ENCODE measurements at places on chromosomes 11 and 22. TPM values are rescaled to one million over a fixed set of nuclear protein-coding genes. Genes with fewer than 3 reads are reported as not detected.

Gene OR8G1
- polyA plus RNA-seq = not detected

Gene PAX6
- polyA plus RNA-seq = not detected

DNA sequence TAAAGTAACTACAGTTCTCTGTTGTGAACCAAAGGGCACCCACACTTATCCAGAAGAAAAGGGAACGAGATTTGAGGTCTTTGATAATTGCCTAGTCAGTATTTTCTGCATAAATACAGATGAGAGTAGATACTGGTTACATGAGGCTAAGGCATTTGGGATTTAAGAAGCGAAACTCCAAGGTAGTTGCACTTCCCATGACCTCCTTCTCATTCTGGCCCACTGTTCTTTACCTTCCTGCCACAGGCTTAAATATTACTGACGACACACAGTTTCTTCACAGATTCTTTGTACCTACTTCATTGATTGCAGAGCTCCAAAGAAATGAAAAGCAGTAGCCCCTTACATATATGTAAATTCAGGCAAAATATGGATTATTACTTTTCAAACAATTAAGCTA, 915.3 kb downstream of the LRRC4C start:
- no peak for DNase-seq

DNA sequence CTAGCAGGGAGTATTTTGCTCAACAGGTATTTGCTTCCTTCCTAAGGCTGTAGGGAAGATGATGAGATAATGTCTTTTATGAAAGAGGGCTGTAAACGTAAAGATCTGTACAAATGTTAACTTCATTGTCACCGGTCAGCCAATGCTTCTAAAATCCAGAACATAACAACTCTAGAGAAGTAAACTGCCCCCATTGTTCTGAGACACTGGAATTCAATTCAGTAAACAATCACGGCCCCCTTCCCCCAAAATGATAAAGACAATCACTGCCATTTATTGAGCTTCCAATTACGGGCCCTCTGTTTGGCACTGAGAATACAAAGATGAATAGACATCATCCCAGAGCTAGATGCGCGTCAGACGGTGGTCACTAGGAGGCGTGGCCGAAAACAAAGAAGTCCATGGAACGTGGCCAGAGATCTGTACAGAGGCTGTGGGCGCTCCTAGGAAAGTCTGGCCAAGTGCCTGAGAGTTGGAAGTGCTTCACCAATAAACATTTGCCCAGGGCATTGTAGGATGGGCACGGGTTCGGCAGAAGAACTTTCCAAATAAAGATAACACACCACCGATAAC, 576 bp downstream of the TMEM258 start:
- no peak for DNase-seq

DNA sequence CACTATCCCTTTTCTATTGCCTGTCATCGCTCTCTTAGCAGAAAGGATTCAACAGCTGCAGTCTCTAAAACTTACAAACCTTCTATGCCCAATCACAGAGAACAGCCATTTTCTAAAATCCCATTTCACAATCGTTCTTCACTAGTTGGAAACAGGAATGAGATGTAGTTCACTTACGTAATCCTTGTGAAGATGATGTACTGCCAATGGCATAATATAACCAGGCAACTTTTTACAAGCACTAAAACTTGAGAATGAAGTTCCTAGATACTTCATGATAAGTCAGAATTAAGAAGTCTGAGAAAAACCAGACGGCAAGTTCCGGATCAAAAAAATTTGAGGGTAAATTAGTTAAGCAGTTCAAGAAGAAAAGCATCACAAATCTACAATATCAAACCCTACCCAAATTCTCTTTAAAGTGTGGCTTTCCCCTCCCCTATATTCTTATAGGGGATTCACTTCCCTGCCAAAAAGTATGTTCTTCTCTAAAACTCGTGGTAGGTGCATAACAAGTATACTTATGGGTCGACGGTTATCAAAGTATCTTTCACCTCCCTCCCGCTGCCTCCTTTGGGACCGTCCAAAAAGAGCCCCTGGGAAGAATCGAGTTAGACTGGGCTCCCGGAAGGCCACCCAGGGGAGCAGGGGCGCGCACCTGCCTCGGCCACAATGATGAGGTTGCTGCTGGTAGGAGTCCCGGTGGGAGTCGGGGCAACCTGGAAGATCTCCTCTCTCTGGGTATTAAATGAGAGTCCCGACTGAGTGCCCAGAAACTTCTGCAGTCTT, 666 bp downstream of the MSANTD4 start:
- DNase-seq = no peak

Gene VWCE
- polyA plus RNA-seq = not detected

Gene ZNF214
- not detected for polyA plus RNA-seq

- DNase-seq = no peak
Observed at GRCh38 chr11:76314741-76315090, 66.2 kb downstream of the THAP12 start.

Gene IGLL1
- not detected for polyA plus RNA-seq

DNA sequence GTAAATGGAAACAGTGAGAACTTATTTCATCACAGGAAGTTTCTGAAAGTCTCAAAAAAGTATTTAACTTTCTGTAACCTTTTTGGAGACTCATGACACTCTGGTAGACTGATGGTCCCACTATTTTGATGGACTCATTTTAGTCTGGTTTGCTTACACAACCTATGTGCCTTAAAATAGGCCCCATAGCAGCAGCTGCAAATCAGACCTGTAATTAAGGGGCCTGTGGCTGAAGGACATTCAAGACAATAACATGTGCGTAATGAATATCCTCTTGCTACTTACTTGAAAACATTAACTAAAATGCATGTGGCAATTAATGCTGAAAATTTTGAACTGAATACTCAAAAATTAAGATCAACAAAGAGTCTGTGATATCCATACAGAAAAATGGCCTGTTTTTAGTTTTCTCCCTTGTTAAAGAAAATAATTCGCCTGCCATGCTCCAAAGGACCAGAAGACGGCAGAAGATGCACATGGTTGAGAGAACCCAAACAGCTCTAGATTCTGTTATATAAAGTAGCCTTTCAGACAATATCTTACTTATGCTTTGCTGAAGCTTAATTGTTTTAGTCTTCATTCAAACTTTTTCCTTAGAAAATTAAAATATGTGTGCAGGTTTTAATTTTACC, 568.5 kb downstream of the KCNA4 start:
- no peak for DNase-seq

Gene GDPD4
- polyA plus RNA-seq = not detected

DNA sequence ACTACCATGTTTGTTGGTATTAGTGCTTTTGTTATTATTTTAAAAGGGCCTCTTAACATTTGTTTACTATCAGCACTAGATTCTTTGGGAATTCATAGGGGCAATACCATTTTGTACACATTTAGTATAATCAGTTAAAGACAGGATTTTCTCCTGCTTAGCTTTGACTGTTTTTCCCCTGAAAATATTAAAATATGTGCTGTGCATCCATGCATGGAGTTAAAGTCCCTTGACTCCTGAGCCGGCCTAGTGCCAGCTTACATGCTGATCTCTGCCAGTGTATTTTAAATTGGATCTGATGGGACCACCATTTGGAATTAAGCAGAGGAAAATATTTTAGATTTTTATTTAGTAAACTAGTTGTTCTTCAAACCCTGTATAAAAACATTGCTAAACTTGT, 161.4 kb downstream of the METTL15 start:
- no peak for DNase-seq

- no peak for DNase-seq
Observed at GRCh38 chr11:40207416-40207815, 1252.0 kb downstream of the LRRC4C start.

Gene PRODH
- 0.05 TPM for polyA plus RNA-seq

- no peak for DNase-seq
Observed at GRCh38 chr22:42792909-42793847, 63.9 kb downstream of the ARFGAP3 start.

Gene GALNT18
- polyA plus RNA-seq = not detected

- DNase-seq = no peak
Observed at GRCh38 chr22:30308093-30308492, 18.6 kb downstream of the TBC1D10A start.

Gene LGALS12
- polyA plus RNA-seq = not detected

DNA sequence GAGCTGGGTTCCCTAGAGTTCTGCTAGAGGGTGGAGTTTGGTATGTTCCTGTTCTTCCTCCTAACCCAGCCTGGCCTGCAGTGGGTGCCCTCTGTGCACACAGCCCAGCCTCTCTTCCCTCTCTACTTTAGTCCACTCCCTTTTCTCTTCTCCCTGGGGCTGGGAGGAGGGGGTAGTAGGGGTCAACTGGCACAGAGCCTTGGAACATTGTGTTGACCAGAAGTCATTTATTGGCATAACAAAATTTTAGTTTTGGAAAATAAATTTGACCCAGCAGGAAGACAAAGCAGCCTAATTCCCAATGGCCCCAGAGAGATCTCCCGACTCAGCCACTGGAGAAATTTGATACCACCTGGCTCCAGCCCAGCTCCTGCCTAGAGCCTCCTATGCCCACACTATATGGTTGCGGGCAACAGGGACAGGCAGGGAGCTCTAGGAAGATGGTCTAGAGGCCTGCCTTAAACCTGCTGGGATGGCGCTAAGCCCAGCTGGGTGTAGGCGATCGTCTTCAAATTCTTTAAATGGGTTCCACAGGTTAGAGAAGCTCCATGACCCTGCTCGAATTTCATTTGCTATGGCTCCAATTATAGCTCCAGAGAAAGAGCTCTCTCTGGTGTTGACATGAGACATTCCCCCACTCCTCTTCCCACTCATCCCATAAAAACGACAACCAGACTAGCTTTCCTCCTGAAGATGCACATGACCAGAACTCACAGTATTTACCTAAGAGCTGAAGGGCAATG, 9.9 kb downstream of the PCSK7 start:
- no peak for DNase-seq

GRCh38 chr11:4704054-4704789, at the start of gene MMP26:
TSS of gene MMP26 (plus strand) at chr11:4704784.
- no peak for DNase-seq

GRCh38 chr22:17281440-17281841, 62.2 kb upstream of the ADA2 start:
- DNase-seq = no peak

- peak; percentile 73 for DNase-seq
Observed at GRCh38 chr11:120511116-120511819, at the start of gene GRIK4. TSS of gene GRIK4 (plus strand) at chr11:120511748. CDS start at chr11:120660319, 148,571 bp downstream.

DNA sequence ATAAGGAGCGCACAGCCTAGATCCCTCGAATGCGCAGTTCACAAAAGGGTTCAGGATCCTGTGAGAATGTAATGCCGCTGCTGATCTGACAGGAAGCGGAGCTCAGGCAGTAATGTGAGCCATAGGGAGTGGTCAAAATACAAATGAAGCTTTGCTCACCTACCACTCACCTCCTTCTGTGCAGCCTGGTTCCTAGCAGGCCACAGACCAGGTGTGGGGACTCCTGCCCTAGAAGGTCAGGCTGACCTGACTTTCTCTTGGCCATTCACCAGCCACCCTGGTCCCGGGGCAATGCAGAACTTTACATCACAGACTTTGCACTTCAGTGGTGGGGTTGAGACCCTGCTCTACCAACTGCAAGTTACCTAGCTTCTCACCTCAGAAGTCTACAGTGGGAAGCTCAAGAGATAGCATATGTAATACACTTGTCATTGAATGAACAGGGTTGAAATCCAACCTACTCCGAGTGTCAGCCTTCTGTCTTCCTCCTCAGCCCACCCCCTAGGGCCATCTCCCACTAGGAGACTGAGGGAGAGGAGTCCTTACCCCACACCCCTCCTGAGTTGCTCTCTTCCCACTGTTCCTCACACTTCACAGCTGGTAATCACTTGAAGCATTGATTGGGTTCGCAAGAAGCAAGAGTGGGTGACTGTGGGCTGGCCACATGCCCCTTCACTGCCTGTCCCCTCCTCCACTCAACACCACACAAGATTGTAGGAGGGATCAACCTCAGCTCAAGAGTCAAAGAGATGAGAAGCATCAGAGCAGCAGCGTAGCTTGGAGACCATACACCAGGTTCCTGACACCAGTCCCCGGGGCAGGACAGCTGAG, 2.0 kb upstream of the KCNJ1 start:
- DNase-seq = peak; percentile 31

Gene FOXR1
- not detected for polyA plus RNA-seq

DNA sequence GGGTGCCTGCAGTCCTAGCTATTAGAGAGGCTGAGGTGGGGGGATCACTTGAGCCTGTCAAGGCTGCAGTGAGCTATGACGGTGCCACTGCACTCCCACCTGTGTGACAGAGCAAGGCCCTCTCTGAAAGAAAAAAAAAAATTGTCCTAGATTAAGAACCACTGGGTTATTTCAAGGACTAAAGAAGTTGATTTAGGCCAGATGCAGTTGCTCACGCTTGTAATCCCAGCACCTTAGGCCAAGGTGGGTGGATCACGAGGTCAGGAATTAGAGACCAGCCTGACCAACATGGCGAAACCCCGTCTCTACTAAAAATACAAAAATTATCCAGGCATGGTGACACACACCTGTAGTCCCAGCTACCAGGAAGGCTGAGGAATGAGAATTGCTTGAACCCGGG, 129.0 kb downstream of the MRTFA start:
- no peak for DNase-seq

Gene RAB39A
- polyA plus RNA-seq = not detected

DNA sequence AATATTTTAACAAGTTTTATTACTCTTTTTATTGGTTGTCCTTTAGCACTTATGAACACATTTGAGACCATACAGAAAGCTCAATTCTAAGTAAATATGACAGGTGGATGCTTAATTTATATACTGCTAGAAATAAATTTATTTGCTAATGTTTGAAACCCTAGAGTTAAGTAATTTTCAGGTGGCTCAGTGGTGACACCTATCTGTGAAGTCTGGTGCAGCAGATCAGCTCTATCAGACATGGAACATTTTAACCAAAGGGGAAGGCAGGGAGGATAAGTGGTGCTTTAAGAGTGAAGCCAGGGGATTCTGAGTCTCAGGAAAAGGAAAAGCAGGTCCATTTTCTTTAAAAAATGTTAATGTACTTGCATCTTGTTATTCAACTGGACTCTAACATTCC, 175.8 kb downstream of the DSCAML1 start:
- no peak for DNase-seq

DNA sequence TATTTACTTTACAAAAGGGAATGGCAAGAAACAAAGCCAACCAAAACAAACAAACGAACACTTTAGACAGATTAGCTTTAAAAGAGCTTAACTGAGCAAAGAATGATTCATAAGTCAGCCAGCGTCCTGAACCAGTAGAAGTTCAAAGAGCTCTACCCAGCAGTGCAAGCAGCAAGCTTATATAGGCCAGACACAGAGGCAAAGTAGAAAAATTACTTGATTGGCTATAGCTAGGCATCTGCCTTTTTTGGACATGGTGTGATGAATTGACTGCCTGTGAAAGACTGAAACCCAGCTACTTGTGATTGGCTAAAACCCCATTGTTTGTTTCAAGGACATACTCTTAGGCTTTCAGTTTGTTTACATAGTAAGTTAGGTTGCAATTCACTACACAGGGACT, 2120.0 kb upstream of the RAG2 start:
- DNase-seq = no peak

DNA sequence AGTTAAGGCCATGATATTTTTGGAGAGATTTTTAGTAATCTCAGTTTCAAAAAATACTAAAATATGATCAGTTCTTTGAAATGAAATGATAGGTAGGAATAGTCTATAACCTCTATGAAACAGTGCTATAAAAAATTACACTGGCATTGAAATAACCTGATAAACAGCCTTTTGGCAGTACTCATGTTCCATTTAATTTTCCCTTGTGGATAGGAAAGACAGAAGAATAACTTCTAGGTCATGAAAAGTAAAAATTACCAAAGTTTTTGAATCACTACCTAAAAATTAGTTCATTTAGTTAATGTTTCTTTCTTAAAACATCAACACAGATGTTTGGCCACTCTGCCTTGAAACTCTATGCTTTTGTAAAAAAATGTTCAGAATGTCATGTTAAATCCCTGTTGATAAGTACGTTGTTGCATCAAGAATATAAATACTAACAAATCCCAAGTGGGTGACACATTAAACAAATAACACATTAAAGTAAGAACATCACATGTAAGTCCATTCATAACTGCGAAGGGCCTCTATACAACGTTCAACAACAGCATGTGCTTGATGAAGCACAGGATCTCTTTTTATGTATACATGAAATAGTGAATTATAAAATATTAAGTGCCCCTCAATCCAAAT, 290.2 kb downstream of the SWAP70 start:
- DNase-seq = no peak
